ENCODE measurements at places on chromosomes 12 and 14. TPM values are rescaled to one million over a fixed set of nuclear protein-coding genes. Genes with fewer than 3 reads are reported as not detected.
A peak's percentile ranks its signal among the peaks of the same experiment; 100 is the strongest.

The FOXA1 gene
- total RNA-seq, result 0.55 TPM

The RCOR1 gene
- total RNA-seq, result 6.7 TPM

The HOXC11 gene
- total RNA-seq, result not detected

The FLVCR2 gene
- total RNA-seq, result 6.3 TPM

The NEUROD4 gene
- not detected for total RNA-seq

The PARP2 gene
- 11.3 TPM for total RNA-seq

The CISTR gene
- total RNA-seq, result not detected

The CLEC4C gene
- total RNA-seq, result not detected

The METTL1 gene
- 28.5 TPM for total RNA-seq

The PCED1B gene
- total RNA-seq, result 1.4 TPM

The TAS2R42 gene
- total RNA-seq, result not detected

DNA sequence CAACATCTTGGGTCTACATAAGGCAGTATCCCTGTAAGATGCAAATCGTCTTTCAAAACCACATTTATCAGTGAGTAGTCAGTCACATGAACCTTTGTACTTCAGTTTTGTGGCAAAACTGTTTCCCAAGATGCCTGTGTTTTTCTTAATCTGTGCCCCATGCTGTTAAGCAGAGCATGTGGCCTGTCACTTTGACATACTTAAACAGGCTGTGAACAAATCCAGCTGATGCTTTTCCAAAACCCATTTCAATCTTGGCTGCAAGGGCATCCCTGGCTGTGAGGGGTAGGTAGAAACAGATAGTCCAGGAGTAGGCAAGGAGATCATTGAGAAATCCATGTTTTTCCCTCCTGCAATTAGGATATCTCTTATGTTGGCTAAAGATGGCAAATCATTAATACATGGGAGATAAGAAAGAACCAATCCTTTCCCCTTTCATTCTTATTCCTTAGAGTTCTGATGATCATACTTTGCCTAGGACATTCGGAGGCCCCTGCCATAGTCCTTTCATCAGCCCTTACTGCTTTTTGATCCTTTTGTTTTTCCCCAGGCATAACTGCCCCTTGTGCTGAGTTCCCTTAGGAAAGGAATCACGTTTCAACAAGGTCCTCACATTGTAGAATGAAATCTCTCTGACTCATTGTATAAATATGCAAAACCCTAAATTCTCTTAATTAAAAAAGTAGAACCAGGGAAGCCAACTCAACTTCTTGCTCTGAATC, 121.1 kb upstream of the EEA1 start:
- DNase-seq, result no peak

DNA sequence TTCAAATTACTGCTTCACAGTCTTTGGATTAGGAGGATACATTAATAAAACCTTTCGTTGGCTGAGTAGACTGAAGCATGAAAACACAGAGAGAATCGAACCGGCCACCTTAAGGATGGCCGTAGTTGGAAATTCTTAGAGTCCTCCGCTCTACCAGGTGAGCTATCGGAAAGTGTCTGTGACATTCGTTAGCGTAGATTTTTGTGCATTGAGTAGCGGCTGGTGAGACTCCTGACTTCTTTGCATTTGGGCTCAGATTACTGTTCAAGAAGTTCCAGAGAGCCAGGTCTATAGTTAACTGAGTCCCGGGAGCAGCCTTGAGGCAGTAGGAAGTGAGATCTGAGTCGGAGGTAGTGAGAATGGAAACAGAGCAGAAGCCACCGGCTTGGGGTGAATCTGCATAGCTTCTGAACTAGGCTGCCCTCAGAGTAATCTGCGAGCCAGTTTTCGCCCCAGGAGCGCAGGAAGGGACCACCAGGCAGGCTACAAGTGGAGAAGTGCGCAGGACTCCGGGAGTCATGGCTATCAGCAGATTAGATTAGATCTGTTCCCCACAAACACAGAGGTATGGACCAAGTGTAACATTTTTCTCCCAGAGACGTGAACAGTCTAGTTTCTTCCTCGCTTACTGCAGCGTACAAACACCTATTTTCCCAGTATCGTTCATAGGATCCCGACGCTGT, 11.0 kb downstream of the OR6S1 start:
- no peak for DNase-seq

- no peak for DNase-seq
Observed at GRCh38 chr14:73943083-73943482, 6.8 kb downstream of the FAM161B start.

- DNase-seq, result no peak
Observed at GRCh38 chr12:122402264-122402663, 20.2 kb downstream of the CLIP1 start.

DNA sequence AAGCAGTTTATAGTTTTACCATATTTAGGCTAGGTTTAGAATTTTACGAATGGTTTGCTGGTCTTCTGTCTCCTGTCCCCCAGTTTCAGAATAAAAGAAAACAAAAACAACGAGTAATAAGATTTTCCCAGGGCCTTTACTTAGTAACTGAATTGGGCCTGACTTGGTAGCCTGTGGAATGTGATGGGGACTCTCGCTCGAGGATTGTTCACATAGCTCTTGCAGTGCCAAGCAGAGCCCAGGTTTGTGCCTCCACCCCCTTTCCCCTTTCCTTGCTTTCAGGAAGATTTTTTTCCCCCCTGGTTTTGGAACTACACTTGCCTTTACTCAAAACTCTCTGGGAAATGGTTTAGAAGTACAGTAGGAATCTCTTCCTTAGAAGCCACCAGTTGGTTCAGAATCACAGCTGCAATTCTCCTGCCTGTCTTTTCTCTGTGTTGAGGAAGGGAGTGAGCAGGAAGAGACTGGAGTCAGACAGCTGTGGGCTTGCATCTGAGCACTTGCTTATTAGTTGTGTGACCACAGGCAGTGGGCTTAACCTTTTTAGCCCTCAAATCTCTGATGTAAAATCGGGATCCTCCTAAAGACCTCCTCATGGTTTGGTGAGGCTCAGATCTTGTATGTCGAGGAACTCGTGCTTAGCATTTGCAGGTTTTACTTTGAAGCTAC, 501.2 kb downstream of the PCNX1 start:
- no peak for DNase-seq

- no peak for DNase-seq
Observed at GRCh38 chr12:112122823-112123690, 2.3 kb upstream of the TRAFD1 start.

- DNase-seq, result no peak
Observed at GRCh38 chr12:6551496-6552139, 4.2 kb downstream of the IFFO1 start.

GRCh38 chr14:29016050-29016900, 249.7 kb downstream of the FOXG1 start:
- DNase-seq, result peak; percentile 11

GRCh38 chr12:27055966-27056365, 26.4 kb downstream of the C12orf71 start:
- no peak for DNase-seq

- DNase-seq, result no peak
Observed at GRCh38 chr14:66696326-66696725, 188.4 kb downstream of the GPHN start.

DNA sequence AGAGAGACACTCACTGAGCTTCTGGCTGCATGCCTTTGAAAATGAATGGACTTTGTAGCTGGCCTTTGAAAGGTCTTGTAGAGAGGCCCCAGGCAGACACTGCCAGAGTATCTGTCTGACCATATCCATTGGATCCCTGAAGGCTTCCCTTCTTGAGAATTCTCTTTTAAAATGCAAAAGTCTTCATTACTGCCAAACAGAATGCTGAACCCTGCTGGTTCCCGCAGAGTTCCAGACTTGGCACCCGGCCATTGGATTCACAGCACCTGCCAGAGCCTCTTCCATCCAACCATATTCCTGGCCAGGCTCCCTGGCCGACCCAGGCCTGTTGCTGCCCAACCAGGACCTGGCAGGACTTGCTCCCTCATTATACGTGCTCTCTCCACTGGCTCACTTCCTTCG, 182.5 kb downstream of the GXYLT1 start:
- DNase-seq, result no peak

GRCh38 chr14:100394886-100395672, 71.9 kb downstream of the SLC25A47 start:
- no peak for DNase-seq

- DNase-seq, result no peak
Observed at GRCh38 chr12:97316321-97316720, 146.3 kb upstream of the RMST start.

GRCh38 chr12:92452763-92453162, 250.0 kb upstream of the PLEKHG7 start:
- no peak for DNase-seq
